ENCODE measurements at places on chromosomes 3 and 15.

GRCh38 chr3:188776447-188776846 lies 395.3 kb upstream of the TPRG1 start:
- no peak for DNase-seq

- DNase-seq = no peak
These were observed 703.0 kb upstream of the ZNF385D start for GRCh38 chr3:22453906-22454535.

DNA sequence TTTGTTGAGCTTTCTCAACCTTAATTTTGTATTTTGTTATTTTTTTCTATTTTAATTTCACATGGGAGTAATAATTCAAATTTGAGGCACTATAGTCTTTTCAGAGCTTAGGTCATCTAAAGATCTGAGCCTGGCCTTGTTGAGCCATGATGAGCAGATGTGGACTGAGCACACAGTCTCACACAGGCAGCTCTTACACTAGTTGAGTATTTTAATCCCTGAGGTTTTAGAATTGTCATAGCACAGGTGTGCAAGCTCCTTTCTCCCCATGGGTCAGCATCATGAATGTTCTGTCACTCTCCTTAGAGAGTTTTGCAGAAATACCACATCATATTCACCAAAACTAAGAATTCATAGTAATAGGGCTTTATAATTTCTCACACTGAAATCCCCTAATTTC lies 4.9 kb downstream of the ZBTB38 start:
- DNase-seq = no peak

DNA sequence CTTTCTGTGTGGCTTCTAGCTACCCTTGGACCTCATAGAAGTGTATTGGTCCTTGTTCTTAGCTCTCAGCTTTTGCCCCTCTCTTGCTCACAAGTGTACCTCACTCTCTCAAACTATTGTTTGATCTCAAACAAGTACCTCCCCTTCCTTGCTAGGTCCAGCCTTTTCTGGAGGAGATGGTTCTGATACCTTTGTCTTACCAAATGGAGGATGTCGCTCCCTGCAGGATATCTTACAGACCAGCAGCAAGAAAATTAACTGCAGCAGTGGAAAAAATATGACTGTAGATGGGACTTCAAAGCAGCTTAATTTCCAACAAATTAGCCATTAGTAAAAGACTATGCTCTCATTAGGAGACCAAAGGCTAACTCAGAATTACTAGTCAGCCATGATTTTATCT lies 388.1 kb upstream of the ROBO2 start:
- no peak for DNase-seq

DNA sequence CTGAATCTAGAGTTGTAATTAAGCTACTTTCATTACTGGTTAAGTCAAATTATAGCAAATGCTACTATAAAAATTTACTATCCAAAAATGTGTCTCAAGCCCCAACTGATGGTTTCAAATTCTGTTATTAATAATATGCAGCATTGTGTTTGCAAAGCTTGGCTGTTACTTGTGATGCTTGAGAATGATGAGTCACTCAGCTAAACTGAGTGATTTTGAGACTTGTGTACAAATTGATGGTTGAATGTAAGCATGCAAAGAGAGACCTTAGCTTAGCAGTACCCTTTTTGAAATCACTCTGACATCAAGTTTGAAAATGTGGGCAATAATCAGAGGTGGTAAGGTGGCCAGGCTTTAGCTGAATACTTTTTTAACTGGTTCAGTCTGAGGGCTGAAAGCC lies 27.6 kb downstream of the OPA1 start:
- no peak for DNase-seq
